Large intestine (tissue), 12 donors: ENCODE measurements at places on chromosomes 7 and 10.

- H3K4me3 ChIP-seq, result no peak overlapping the region
- no peaks in the 10 kb centered on the region for H3K4me1 ChIP-seq
- peaks cover 3% of the 10 kb centered on the region for H3K27me3 ChIP-seq
Measured at GRCh38 chr7:26657686-26658388, 206.6 kb downstream of the SKAP2 start.

GRCh38 chr7:150959739-150960734, 18.1 kb downstream of the KCNH2 start:
- DNase-seq, result no peak
- H3K27ac ChIP-seq, result no peak overlapping the region
- peaks cover 33% of the 10 kb centered on the region for H3K27me3 ChIP-seq
- H3K36me3 ChIP-seq, result no peaks in the 10 kb centered on the region

- no peaks in the 10 kb centered on the region for H3K4me1 ChIP-seq
- no peak overlapping the region for H3K4me3 ChIP-seq
- no peaks in the 10 kb centered on the region for H3K36me3 ChIP-seq
- H3K27ac ChIP-seq, result no peak overlapping the region
- H3K27me3 ChIP-seq, result no peaks in the 10 kb centered on the region
- no peak for DNase-seq
Measured at GRCh38 chr10:86056672-86057071, 309.9 kb downstream of the GRID1 start.

GRCh38 chr7:73912223-73912622, 51.3 kb downstream of the TMEM270 start:
- H3K4me3 ChIP-seq, result no peak overlapping the region
- H3K4me1 ChIP-seq, result no peaks in the 10 kb centered on the region
- H3K36me3 ChIP-seq, result no peaks in the 10 kb centered on the region
- H3K27ac ChIP-seq, result no peak overlapping the region
- DNase-seq, result no peak

DNA sequence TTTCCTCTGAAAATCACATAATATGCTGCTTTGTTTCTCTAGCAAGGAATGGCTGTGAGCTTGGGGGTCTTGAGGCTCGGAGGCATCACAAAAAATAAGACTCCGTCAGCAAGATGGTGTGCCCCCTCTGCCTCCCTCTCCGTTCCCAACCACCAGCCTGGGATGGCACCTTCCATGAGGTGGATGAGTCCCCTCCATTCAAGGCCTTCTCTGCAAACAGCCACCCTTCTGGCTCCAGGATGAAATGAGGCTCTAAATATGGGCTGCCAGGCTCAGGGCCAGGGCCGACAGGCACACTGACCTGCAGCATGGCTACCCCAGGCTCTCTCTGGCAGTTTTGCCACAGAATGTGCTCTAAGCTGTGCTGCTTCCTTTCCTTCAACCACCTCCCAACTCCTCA, 521.5 kb downstream of the PTPRN2 start:
- no peak overlapping the region for H3K27ac ChIP-seq
- no peaks in the 10 kb centered on the region for H3K4me1 ChIP-seq
- DNase-seq, result no peak
- H3K36me3 ChIP-seq, result no peaks in the 10 kb centered on the region
- H3K27me3 ChIP-seq, result no peaks in the 10 kb centered on the region

DNA sequence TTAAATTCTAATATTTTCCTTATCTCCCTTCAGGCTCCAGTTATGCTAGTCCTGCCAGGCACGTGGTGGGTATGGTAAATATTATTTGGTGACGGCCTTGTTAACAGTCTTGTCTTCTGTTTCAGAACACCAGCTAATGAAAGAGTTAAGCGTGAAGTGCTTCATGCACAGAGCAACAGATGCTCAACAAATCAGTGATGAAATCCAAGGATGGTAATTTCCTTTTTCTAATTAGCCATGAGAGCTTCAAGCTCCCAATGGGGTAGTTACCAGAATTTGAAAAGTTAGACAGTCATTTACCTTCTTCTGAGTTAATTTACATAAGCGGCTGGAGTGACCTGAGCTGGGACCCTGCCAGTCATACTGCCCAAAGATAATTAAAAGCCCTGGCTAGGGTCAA, 1.9 kb upstream of the OTUD1 start:
- no peak for DNase-seq
- H3K4me3 ChIP-seq, result no peak overlapping the region
- no peaks in the 10 kb centered on the region for H3K27me3 ChIP-seq
- H3K27ac ChIP-seq, result no peak overlapping the region

DNA sequence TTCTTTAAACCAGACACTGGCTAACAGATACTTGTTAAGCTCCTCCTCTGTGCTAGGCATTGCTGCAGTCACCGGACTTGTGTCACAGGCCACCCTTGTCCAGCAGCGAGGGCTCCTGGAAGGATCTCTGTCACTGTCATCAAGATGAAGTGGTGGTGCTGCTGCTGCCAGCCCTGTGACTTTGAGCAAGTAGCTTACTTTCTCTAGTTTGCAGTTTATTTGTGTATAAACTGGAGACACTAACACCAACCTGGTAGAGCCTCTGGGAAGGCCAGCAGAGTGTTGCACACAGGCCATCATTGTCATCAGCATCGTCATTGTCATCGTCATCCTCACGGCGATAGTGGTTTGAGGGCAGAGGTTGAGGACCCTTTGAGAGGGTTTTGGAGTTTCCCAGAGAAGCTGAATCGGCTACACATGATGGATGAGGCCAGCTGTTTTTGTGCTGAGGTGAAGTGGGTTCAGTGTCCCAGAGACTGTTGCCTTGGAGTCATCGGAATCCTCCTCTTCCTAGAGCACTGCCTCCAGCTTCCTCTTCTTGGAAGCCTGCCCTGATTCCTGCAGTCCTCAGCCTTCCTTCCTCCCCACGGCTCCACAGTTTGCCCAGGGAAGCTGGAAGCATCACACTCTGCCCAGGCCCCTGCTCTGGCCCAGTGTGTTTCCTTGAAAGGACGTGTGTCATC, 128.4 kb downstream of the GRK5 start:
- peaks cover 19% of the 10 kb centered on the region for H3K36me3 ChIP-seq
- H3K4me3 ChIP-seq, result no peak overlapping the region
- H3K27me3 ChIP-seq, result no peaks in the 10 kb centered on the region
- H3K4me1 ChIP-seq, result no peaks in the 10 kb centered on the region
